ENCODE measurements at places on chromosomes 3 and 15.
A peak's percentile ranks its signal among the peaks of the same experiment; 100 is the strongest.

- DNase-seq = no peak
- no peak overlapping the region for H3K4me3 ChIP-seq
- H3K27me3 ChIP-seq = peaks cover 12% of the 10 kb centered on the region
- H3K4me1 ChIP-seq = peaks cover 40% of the 10 kb centered on the region
- H3K27ac ChIP-seq = no peak overlapping the region
Observed at GRCh38 chr15:40084650-40085049, 24.0 kb downstream of the BMF start.

DNA sequence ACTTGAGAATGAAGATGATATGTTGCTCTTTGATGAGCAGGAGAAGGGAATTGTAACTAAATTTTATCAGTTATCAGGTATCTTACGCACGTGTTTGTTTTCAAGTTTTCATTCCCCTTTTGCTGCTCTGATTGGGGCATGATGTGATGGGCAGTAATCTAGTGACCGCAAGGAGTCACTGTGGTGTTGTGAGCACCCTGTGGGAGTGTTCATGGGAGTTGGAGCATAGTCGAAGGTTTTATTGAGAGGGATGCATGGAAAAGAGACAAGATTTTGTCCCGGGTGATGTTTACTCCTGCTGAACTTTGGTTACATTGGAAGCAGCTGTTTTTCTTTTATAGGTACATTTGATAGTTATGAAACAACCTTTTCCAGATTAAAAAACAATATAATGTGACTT is 2.1 kb downstream of the FAN1 start:
- peaks cover 18% of the 10 kb centered on the region for H3K4me1 ChIP-seq
- H3K36me3 ChIP-seq = peaks cover 42% of the 10 kb centered on the region
- DNase-seq = no peak
- no peak overlapping the region for H3K27ac ChIP-seq
- H3K4me3 ChIP-seq = no peak overlapping the region
- no peaks in the 10 kb centered on the region for H3K27me3 ChIP-seq

GRCh38 chr15:98715401-98715800 is 67.1 kb downstream of the IGF1R start:
- H3K36me3 ChIP-seq = peaks cover 12% of the 10 kb centered on the region
- H3K27me3 ChIP-seq = no peaks in the 10 kb centered on the region
- peaks cover 36% of the 10 kb centered on the region for H3K4me1 ChIP-seq

DNA sequence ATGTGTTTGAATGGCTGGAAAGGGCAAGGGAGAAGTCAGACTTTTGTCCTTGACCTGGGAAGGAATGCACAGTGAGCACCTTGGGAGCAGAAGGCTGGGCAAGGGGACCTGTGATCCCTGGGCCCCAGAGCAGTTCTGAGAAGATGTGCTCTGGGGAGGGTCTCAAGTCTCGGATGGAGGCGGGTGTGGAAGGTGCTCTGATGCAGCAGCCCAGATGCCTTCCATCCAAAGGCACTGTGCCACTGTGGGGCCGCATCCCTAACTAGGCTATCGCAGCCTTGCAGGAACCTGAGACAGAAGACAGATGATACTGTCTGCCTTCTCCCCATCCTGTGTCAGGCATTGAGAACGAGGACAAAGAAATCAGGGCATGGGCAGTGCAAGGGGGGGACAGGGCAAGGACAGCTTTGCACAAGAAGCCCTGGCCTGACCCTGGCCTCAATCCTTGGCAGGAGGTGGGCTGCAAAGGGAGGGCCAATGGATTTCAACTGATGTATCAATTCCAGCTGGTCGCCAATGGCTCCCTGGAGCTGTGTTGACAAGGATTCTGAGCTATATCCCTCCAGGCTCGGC is 14.6 kb upstream of the PRKCD start:
- H3K27ac ChIP-seq = no peak overlapping the region
- H3K4me1 ChIP-seq = no peaks in the 10 kb centered on the region
- H3K36me3 ChIP-seq = no peaks in the 10 kb centered on the region
- no peak overlapping the region for H3K4me3 ChIP-seq
- no peaks in the 10 kb centered on the region for H3K27me3 ChIP-seq

GRCh38 chr3:29318251-29318650 is 37.4 kb downstream of the RBMS3 start:
- DNase-seq = no peak
- no peak overlapping the region for H3K4me3 ChIP-seq
- H3K36me3 ChIP-seq = no peaks in the 10 kb centered on the region
- H3K27me3 ChIP-seq = no peaks in the 10 kb centered on the region

DNA sequence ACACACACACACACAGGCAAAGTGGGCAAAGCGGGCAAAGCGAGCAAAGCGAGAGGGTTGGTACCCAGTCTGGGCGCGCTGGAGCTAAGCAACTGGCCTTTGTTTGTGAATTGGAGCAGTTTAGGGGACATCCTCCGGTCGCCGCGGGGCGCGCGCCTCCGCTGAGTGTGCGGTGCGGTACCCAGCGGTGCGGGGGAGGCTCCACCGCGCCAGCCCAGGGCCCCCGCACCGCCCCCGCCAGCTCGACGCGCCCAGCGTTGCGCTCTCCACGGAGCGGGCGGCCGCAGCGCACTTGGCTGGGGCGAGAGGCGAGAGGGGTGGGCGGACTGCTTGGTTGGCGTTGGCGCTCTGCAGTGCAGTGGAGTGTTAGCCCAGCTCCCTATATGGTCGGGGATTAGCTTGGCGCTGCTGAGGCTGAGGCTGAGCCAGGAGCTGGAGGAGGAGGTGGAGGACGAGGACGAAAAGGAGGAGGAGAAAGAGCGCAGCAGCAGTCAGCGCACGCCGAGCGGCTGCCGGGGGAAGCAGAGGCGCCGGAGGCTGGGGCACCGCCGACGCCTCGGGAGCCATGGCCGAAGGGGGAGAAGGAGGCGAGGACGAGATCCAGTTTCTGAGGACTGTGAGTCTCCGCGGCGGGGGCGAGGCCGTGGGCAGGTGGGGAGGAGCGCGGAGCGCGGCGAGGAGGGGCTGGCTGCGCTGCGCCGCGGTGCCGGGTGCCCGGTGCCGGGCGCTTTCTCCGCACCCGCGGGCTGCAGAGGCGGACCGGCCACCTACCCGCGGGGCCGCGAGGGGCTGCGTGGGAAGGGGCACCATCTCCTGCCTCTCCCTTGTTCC is at the start of gene RYR3:
TSS of gene RYR3 (plus strand) at position 487 of the 831 bp plus-strand sequence. CDS start at position 566, 79 bp downstream.
- peaks cover 44% of the 10 kb centered on the region for H3K27me3 ChIP-seq
- no peak for DNase-seq
- H3K36me3 ChIP-seq = no peaks in the 10 kb centered on the region
- H3K4me3 ChIP-seq = no peak within 1 kb of the TSS

DNA sequence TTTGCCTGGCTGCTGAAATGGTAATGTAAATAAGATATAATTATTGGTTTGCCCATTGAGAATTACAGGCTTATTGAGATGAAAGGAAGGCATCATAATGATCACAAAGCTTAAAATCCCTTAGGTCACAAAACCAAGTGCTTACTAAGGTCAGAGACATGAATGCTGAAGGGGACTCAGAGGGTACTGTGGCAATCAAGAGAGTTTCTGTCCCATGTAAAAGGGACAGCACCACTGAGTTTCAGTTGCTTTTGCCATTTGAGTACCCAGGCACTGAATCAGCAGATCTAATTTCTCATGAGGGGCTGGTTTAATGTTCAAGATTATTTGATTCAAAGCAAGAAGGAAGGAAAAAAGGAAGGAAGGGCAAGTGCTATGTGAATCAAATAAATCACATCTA is 127.0 kb downstream of the PLOD2 start:
- DNase-seq = no peak
- H3K4me1 ChIP-seq = no peaks in the 10 kb centered on the region
- no peaks in the 10 kb centered on the region for H3K27me3 ChIP-seq
- H3K27ac ChIP-seq = no peak overlapping the region

DNA sequence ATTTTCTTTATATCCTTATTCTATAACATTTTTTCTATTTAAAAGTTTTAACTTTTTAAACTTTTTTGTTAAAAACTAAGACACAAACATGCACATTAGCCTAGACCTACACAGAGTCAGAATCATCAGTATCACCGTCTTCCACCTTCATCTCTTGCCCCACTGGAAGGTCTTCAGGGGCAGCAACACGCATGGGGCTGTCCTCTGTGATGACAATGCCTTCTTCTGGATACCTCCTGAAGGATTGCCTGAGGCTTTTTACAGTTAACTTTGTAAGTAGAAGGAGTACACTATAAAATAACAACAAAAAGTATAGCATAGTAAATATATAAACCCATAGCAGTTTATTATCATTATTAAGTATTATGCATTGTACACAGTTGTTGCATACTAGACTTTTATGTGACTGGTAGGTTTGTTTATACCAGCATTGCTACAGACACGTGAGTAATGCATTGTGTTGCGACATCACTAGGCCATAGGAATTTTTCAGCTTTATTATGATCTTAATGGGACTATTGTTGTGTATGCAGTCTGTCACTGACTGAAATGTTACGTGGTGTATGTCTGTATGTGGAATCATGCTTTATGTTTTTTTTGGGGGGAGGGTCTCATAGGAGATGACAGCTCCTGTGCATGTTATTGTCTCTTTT is 18.2 kb downstream of the ATP1B3 start:
- DNase-seq = no peak
- H3K4me3 ChIP-seq = no peak overlapping the region
- H3K27ac ChIP-seq = no peak overlapping the region
- no peaks in the 10 kb centered on the region for H3K27me3 ChIP-seq
- peaks cover 37% of the 10 kb centered on the region for H3K36me3 ChIP-seq
- peaks cover 21% of the 10 kb centered on the region for H3K4me1 ChIP-seq

DNA sequence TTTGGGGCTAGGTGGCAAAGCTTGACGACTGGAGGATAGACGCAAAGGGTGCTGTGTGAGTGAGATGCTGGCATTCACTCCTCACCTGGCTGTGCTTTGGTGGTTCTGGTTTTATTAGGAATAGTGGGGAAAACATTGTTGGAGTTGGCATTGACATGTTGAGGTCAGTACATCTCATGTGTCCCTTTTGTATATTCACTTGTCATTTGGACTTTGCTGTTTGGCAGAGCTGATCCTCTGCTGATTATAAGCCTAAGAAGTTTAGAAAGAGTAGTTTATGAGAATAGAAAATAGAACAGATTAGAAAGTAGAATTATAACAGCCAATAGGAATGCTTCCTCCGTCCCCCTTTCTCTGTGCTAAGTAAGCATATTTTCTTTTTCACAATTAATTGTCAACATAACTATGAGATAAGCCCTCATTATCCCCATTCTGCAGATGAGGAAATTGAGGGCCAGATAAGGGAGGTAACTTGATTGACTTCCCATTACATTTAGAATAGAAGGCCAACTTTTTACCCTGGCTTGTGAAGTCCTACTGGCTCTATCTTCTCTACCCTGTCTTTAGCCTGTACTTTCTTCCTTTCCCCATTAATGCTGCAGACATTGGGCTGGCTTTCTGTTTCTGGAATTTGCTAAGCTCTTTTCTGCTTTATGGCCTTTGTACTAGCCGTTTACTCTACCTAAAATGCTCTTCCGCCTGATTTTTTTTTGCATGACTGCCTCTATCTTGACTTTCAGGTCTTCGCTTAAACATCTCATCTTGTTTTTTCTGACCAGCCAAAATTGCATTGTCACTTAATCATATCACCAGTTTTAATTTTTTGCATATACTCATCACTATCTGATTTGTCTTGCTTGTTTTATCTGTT is 12.8 kb downstream of the ITPR1 start:
- H3K27me3 ChIP-seq = no peaks in the 10 kb centered on the region
- H3K36me3 ChIP-seq = peaks cover 17% of the 10 kb centered on the region
- H3K4me1 ChIP-seq = peaks cover 42% of the 10 kb centered on the region
- H3K27ac ChIP-seq = peak overlapping the region; percentile 18
- peak overlapping the region; percentile 76 for H3K4me3 ChIP-seq
- DNase-seq = no peak
